ENCODE measurements at places on chromosomes 2 and 18.

GRCh38 chr18:76390452-76391035 lies 104.5 kb downstream of the ZNF516 start:
- DNase-seq, result no peak

- no peak for DNase-seq
These were observed 82.9 kb downstream of the GRB14 start for GRCh38 chr2:164538240-164538866.

- no peak for DNase-seq
These were observed 284.7 kb upstream of the PKDCC start for GRCh38 chr2:41763141-41763540.

- DNase-seq, result no peak
These were observed 801.6 kb upstream of the POU3F3 start for GRCh38 chr2:104052356-104052755.

DNA sequence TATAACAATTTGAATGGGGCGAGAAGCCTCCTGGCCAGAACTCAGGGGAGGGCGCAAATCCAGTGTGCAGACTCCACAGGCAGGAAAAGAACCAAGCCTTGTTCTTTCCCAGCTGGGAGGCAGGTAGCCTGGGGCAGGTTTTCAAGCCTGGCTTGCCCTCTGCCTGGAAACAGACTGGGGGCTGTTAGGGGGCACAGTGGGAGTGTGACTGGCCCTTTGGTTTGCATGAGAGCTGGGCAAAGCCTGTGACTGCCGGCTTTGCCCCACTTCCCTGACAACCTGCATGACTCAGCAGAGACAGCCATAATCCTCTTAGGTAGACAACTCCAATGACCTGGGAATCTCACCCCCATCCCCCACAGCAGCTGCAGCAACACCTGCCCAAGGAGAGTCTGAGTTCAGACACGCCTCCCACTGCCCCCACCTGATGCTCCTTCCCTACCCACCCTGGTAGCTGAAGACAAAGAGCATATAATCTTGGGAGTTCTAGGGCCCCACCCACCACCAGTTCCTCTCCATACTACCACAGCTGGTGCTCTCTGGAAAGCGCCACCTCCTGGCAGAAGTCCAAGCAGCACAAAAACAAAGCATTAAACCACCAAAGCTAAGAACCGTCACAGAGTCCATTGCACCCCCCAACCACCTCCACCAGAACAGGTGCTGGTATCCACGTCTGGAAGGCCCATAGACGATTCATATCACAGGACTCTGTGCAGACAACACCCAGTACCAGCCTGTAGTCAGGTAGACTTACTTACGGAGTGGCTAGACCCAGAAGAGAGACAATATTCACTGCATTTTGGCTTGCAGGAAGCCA lies 402.5 kb downstream of the STK39 start:
- DNase-seq, result no peak

- DNase-seq, result no peak
These were observed 642.0 kb downstream of the DPP10 start for GRCh38 chr2:115084446-115084845.

GRCh38 chr2:143258126-143258892 lies 129.1 kb downstream of the ARHGAP15 start:
- no peak for DNase-seq
